NCI-H2081 treated with DMSO at 0.1 percent for 48 hours (cell line): ENCODE measurements at places on chromosomes 12 and 14.
A peak's percentile ranks its signal among the peaks of the same experiment; 100 is the strongest.

- DNase-seq, result no peak
Observed at GRCh38 chr14:58198086-58198485, 1.9 kb upstream of the ACTR10 start.

GRCh38 chr14:54337314-54337713, 59.5 kb upstream of the CDKN3 start:
- DNase-seq, result no peak

DNA sequence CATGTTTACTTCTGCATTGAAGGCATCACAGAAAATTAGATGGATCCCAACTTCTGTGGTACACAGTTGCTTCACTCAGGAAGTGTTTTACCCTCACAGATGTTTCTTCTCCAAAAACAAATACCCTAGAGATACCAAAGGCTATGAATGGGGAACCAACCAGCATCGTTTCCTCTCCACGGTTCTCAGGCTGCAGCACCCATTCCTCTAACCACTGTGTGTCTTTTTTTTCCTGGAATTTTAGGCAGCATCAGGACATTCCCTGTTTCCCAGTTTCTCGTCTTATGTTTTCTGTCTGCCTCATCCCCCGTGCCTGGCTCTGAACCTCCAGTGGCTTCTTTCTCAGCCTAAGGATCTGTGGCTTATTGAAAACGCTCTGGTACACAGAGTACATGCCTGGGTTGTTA, 72.0 kb upstream of the TBX5 start:
- no peak for DNase-seq

- no peak for DNase-seq
Observed at GRCh38 chr12:93583627-93584392, 11.3 kb downstream of the SOCS2 start.

DNA sequence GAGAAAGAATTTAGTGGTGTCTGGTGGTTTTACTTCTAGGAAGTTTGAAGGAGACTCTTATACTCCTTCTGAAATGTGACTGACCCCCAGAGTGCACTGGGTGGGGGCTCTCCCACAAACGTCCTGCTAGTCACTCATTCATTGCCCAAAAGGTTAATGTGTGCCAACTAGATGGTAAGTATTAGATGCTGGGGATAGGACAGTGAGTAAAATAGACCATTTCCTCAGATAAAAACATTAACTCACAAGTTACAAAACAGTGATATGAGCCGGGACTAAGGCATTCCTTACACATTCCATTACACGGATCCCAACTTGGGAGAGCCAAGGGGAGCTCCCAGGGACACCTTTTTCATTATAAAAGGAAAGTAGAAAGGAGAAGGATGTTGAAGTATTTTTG, 185.1 kb downstream of the ATXN7L3B start:
- no peak for DNase-seq

- DNase-seq, result no peak
Observed at GRCh38 chr14:61524936-61525292, 170.4 kb upstream of the HIF1A start.

DNA sequence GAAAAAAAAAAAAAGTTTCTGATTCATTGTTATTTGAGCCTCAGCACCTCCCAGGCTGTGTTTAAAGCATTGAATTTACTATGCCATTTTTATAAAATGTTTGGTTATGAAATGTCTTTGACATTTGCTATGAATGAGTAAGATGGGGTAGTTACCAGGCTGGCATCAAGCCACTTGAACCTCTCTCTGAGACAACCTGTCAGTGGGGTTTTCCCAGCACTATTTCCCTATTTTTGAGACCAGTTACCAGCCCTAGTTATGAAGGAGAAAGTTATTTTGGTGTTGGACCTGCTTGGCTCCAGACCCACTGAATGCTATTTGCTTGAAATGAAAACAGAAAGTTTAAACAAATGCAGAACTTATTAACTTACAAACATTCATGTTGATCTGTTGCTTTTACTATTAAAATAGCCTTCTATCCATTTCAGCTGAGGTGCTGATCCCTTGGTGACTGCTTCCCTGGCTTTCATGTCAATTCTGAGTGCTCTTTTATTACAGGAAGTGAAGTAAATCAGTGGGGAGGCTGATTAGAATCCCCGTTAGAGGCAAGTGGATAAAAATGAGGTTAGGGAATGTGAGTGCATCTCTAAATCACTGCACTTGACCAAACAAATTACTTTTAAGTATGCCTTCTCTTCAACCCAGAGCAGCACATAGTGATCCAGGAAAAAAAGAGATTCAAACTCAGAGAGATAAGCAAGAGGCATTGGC, 37.8 kb downstream of the LLPH start:
- no peak for DNase-seq

GRCh38 chr14:81234278-81234677, 13.5 kb upstream of the GTF2A1 start:
- no peak for DNase-seq

DNA sequence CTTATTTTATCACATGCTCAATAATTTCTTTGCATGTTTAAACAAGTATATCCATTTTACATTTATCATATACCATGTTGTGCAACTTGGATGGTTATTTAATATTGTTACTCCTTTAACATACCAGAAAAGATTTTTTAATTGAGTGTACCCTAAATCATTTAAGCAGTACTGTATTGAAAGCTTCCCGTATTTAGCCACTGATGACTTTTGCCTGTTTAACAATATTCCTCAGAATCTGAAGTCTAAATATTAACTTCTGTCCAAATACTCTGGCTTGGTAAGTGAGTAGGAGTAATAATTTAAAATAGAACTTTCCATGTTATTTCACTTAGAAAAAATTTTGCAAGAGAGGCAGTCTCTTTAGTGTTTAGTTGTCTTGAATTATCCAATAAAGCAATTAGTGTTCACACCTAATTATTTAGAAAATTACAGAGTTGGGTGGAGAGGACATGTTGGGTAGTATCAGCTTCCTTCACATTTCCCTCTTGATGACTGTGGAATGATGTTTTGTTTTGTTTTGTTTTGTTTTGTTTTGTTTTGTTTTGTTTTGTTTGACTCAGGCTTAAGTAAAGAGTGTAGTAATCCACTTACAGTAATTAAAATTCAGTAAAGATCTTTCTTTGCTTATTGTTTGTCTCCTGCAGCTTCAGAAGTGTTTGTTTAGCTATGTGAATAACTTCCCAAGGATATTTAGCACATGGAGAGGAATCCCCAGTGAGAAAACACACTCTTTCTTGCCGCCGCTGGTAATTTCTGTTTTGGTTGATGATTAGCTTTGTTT, 59.5 kb downstream of the DAAM1 start:
- no peak for DNase-seq

GRCh38 chr12:91364471-91365184, 182.0 kb upstream of the DCN start:
- DNase-seq, result no peak

DNA sequence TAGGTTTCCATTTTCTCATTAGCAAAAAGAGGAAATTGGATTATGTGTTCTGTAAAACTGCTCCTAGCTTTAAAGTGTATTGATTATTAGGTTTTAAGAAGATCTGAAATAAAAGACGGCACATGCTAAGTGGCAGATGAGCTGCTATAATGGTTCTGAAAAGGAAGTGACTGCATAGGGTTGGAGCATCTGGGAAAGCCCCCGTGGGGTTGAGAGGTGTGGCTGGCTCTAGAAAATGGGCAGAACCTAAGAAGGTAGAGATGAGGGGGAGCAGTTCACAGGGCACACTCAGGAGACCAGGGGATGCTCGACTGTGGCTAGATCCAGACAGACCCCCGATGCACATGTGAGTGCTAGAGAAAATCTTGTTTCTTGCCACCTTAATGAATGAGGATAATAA, 1.9 kb downstream of the IFNG-AS1 start:
- no peak for DNase-seq

DNA sequence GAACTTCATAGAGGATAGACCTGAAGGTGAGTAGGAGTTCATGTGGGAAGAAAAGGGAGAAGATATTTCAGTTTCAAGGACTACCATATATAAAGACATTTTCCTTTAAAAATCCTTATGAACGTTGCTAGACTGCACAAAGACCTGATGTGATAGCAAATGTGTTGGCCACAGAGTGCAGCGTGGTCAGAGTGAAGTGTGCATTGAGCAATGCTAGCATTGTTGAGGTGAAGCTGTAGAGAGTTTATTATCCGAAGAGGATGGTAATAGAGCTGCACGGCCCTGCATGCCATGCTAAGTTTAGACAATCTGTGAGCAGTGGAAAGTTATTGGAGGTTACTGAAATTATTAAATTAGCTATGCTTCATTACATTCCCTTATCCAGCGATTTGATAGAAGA, 413.0 kb downstream of the CCDC91 start:
- no peak for DNase-seq

DNA sequence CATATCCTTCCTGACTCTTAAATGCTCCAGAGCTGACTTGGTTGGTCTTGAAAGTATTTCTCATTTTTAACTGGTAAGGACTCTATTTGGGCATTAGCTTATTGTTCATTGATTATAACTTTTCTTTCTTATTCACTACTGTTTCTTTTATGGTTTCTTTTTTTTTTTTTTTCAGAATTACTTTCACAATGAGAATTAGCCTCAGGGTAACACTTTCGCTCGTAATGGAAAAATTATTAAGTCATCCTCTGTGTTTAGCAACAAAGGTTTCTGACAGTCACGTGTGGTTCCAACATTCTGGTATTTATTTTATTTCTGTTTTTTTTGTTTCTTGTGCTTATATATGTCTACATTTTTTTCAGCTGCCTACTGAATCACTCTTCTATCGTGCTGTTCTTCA, 80.0 kb downstream of the METTL25 start:
- no peak for DNase-seq

DNA sequence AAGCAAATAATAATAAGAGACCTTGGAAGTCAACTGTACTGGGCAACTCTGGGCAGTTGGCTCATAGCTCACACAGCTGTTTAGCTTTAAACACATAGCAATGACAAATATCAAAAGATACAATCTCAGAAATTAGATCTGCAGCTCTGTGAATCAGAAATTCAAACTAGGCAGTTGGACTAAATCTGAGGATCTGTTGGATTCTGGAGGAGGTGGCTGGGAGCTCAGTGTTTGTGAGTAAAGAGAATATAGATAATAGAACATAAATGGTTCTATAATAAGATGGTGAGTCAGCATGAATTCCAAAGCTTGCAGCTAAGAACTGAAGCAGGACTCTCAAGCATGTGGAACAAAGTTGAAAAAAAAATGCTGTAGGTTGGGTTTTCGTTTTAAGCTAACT, 1949.4 kb upstream of the SEL1L start:
- DNase-seq, result no peak

DNA sequence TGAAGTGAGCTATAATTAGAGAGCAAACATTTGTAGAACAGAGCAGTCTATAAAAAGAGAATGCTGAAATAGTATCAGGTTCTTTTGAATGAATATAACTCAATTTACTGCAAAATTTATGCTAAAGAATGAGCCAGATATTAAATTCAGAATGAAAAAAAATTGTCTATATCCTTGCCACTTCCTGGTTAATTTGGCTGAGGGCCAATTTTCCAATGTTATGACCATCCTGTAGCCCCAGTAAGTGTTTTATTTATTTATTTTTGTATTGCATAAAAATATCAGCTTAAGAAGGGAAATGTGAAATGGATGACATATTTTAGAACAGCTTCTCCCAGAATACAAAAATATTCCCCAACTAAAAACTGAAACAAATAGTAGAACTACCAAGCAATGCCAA, 263.4 kb downstream of the SOX5 start:
- no peak for DNase-seq

- DNase-seq, result no peak
Observed at GRCh38 chr14:30580616-30581282, 21.8 kb downstream of the G2E3 start.

GRCh38 chr14:100771121-100771800, 44.6 kb downstream of the DLK1 start:
- DNase-seq, result no peak

DNA sequence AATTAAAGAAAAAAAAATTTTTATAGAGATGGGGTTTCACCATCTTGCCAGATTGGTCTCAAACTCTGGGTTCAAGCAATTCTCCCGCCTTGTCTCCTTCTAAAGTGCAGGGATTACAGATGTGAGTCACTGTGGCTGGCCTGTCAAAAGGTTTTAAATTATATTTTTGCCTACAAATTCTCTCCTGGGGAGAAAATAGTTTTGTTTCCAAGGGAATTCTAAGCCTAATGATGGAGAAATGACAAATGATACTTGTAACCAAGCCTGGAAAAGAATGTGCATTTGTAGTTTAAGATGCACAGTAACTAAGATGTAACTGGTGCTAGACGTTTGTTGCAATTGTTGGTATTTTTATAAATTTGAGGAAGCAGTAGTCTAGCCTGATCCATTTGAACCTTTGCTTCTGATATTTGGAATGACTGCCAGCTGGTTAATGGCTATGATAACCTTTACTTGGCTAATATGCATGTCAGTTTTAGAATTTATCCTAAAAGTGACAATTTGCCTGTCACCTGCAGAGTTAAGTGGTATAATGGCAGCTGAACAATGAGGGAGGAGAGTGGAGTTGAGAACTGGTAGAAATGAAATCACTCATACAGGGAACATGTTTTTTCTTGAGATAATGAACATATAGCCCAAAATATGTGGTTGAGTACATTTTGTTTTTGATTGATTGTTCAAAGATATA, 148.0 kb downstream of the FUT8 start:
- DNase-seq, result peak; percentile 62

GRCh38 chr14:53214384-53214783, 61.3 kb upstream of the DDHD1 start:
- no peak for DNase-seq

DNA sequence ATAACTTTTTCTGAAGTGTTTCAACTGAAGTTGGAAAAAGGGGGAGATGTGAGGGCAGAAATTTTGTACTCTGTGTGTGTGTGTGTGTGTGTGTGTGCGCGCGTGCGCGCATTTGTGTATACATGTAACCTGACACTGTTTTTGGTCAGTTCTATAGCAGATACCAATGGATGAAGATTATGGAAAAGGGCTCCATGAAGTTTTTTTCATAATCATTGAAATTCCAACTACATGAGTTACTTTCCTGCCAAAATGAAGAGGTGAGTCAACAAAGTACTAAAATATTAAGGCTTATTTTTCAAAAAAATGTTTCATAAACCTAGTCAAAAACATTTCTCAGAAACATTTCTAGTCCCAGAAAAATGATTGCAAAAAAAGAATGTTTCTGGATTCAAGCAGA, 25.7 kb upstream of the CERS5 start:
- DNase-seq, result no peak

GRCh38 chr14:78005325-78005724, 164.8 kb upstream of the NRXN3 start:
- DNase-seq, result no peak

- DNase-seq, result no peak
Observed at GRCh38 chr12:121781484-121781997, 11.9 kb downstream of the RHOF start.
